ENCODE measurements at places on chromosomes 7 and 10. TPM values are rescaled to one million over a fixed set of nuclear protein-coding genes. Genes with fewer than 3 reads are reported as not detected.
A peak's percentile ranks its signal among the peaks of the same experiment; 100 is the strongest.

The PRPS1L1 gene
- not detected for polyA plus RNA-seq

The SPDYE16 gene
- 1.1 TPM for polyA plus RNA-seq

The AKR1C8 gene
- polyA plus RNA-seq: 0.19 TPM

The INPP5F gene
- 9.9 TPM for polyA plus RNA-seq

The JAKMIP3 gene
- polyA plus RNA-seq: 0.56 TPM

The AFAP1L2 gene
- 9.6 TPM for polyA plus RNA-seq

The LRRC4 gene
- polyA plus RNA-seq: 3.5 TPM

The LHFPL3 gene
- not detected for polyA plus RNA-seq

The ADAM8 gene
- 5.4 TPM for polyA plus RNA-seq

GRCh38 chr10:58951746-58952145 lies 224.7 kb upstream of the PHYHIPL start:
- no peak overlapping the region for H3K4me3 ChIP-seq
- H3K4me1 ChIP-seq: peaks cover 4% of the 10 kb centered on the region
- peak overlapping the region; percentile 75 for H3K27ac ChIP-seq
- H3K27me3 ChIP-seq: no peaks in the 10 kb centered on the region
- peak; percentile 14 for DNase-seq
- H3K36me3 ChIP-seq: no peaks in the 10 kb centered on the region

DNA sequence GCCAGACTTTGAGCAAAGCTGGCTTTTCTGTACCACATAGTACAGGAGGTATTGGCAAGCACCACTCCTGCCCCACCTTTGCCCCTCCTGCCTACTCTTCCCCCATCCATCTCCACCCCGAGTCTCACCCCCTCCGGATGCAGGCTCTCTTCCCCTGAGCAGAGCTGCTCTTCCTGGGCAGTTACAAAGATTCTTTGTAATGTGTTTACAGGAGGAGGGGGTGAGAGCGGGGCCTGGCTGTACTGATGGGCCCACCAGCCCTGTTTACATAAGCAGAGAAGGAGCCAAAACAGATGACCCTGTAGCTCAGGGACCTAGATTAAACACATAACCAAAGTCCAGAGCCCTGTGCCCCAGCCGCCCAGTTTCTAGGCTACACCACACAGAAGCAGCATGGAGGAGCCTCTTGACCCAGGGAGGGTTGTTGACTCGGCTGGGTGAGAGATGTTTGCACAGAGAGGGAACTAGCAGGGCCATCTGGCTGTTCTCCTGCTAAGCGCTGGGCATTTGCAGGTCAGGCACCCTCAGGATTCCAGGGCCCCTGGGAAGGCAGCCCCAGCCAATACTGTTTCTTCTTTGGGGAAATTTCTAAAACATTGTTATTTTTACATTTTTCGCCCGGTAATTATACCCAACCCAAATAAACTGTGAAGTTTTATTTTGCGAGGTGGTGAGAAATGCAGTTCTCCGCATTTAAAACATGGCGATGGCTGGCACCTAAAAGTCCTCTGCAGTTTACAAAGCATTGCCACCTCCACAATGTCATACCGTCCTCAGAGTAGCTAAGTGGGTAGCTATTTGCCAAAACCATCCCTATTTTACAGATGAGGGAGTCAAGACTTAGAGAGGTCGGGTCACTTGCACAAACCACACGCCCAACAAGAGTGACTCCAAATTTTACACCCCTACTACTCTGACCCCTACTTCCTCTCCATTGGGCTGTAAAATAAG lies 11.4 kb upstream of the ZKSCAN1 start:
- no peak overlapping the region for H3K4me3 ChIP-seq
- H3K4me1 ChIP-seq: peaks cover 19% of the 10 kb centered on the region
- H3K27me3 ChIP-seq: no peaks in the 10 kb centered on the region
- no peaks in the 10 kb centered on the region for H3K36me3 ChIP-seq
- peak; percentile 79 for DNase-seq

DNA sequence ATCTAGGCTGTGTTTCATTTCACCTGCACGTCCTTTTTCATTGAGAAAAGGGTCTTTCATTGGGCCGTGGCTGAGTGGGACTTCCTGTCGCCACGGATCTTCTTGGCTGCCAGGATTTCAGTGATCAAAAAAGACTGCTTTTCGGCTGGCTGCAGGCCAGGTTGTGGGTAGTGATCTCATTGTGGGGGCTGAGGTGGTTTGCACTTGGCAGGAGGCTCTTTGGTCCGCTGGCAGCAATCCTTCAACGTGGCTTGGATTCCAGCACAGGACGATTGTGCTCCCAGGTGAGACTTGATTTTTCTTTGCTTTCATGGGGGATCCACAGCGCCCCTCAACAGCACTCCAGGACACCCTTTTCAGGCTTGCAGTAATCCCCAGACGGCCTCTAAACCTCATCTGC lies 29.0 kb upstream of the ZNF273 start:
- no peak overlapping the region for H3K4me3 ChIP-seq
- H3K36me3 ChIP-seq: no peaks in the 10 kb centered on the region
- DNase-seq: no peak

DNA sequence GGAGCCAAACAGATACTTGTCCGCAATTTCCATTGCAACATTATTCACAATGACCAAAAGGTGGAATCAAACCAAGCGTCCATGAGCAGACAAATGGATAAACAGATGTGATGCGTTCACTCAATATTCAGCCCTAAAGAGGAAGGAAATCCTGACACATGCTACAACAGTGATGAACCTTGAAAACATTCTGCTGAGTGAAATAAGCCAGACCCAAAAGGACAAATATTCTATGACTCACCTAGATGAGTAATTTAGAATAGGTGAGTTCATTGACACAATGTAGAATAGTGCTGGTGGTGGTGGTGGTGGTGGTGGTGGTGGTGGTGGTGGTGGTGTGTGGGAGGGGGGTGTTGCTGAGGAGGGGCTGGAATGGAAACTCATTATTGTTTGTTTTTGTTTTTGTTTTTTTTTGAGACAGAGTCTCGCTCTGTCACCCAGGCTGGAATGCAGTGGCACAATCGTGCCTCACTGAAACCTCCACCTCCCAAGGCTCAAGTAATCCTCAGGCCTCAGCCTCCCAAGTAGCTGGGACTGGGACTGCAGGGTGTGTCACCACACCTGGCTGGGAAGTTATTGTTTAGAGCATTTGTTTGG lies 28.6 kb downstream of the SMKR1 start:
- H3K27me3 ChIP-seq: no peaks in the 10 kb centered on the region
- no peaks in the 10 kb centered on the region for H3K4me1 ChIP-seq
- peak; percentile 13 for DNase-seq
- no peak overlapping the region for H3K4me3 ChIP-seq
- H3K27ac ChIP-seq: no peak overlapping the region
- no peaks in the 10 kb centered on the region for H3K36me3 ChIP-seq

DNA sequence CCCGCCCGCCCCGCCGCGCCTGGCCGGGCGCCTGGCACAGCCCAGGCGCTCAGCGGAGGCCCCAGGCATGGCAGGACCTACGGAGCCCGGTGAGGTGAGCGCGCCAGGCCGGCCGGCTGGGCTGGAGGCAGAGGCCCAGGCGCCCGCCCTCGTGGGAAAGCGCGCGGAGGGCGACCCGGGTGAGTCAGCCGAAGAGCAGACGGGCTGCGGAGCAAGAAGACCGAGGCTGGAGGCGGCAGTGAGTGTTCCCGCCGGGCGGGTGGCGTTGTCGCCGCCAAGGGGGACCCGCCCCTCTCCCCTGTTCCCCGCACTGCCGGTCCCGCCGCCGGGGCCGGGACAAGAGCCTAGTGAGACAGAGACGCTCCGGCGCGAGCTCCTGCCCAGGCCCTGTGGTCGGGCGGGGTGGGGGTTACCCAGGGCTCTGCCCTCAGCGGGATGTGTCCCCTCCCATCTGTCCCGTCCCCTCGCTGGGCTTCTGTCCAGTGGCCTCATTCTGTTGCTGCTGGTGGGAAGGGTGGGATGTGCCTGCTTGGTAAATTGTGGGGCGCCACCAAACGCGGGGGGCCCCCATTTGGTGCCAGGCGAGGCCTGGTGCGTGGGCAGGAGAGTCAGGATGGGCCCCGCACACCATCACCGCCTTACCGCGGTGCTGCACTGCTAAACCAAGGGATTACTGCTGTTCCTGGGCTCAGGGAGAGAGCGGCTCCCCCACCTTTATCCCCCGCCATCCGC lies 17.0 kb upstream of the NODAL start:
- H3K36me3 ChIP-seq: no peaks in the 10 kb centered on the region
- peaks cover 40% of the 10 kb centered on the region for H3K27me3 ChIP-seq
- DNase-seq: peak; percentile 89
- no peak overlapping the region for H3K27ac ChIP-seq
- H3K4me3 ChIP-seq: no peak overlapping the region

DNA sequence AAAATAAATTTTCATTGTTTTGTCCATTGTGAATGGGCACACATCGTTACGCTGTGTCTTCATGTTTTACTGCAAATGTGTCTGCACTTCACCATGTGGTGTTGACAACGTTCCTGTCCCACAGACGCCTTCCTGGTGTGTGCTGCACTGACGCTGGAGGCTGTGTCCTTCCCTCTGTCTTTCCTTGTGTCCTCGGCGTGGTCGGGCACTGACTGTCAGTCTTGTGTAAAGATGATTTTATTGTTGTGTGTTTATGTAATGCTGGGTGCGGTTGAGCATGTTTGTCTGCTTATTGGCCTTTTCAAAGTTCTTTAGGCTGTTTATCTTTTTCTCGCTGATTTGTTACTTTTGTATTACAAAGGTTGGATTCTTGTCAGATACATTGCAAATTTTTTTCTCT lies 18.1 kb downstream of the IDI2 start:
- H3K27ac ChIP-seq: no peak overlapping the region
- H3K27me3 ChIP-seq: no peaks in the 10 kb centered on the region
- H3K4me1 ChIP-seq: no peaks in the 10 kb centered on the region

DNA sequence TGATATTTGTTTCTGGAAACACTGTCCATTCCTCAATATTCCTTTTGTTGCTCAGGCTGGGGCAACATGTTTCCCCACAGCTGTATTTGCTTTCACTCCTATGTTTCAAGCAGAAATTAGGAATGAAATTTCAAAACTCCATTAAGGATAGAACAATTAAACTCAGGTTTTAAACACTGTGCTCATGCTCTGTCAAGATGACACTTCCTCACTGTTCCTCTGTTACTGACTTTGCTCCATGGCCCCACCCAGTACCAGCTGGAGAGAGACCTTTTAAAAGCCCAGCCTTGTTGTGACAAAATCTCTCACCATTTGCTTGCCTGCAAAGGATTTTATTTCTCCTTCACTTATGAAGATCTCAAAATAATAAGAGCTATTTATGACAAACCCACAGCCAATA lies 197.4 kb downstream of the ELMO1 start:
- no peaks in the 10 kb centered on the region for H3K27me3 ChIP-seq
- no peaks in the 10 kb centered on the region for H3K4me1 ChIP-seq
- H3K36me3 ChIP-seq: no peaks in the 10 kb centered on the region
- H3K4me3 ChIP-seq: no peak overlapping the region

GRCh38 chr10:94465684-94466083 lies 63.3 kb downstream of the TBC1D12 start:
- no peak overlapping the region for H3K27ac ChIP-seq
- no peaks in the 10 kb centered on the region for H3K27me3 ChIP-seq
- no peaks in the 10 kb centered on the region for H3K36me3 ChIP-seq
